Heart left ventricle (tissue), 16 donors: ENCODE measurements at places on chromosomes 13 and 19. TPM values are rescaled to one million over a fixed set of nuclear protein-coding genes. Genes with fewer than 3 reads are reported as not detected.

DNA sequence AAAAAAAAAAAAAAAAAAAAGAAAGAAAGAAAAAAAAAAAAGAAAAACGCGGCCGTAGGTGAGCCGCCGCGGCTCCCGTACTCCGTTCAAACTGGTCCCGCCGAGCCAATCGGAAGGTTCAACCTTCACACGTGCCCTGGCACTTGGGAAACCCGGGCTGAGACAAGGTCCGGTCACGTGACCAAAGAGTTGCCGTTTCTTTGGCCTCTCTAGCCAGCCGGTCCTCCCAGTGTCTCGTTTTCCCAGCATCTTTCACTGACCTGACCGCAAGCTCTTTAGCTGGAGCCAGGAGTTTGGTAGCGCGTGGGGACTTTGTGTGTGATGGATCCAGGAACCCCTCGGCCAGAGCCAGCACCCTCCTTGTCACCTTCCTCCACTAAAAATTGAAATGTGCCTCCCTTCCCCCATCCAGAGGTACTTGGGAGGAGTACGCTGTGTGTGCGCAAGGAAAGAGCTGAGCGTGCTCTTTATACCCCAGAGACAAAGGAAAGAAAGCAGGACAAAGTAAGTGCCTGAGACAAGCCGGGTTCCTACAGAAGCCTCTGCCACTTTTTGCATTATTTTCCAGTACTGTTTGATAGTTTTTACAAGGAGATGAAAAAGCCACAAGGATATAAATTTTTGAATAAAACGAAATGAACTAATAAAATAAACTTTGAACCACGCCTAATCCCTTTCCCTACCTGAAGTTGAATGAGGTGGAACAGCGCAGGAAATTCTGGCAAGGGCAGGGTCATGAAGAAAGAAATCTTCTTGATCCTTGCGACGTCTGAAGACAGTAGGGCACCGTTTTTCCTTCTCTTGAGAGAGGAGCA, 959 bp downstream of the TNPO2 start:
- H3K36me3 ChIP-seq, result no peaks in the 10 kb centered on the region
- no peaks in the 10 kb centered on the region for H3K27me3 ChIP-seq
- DNase-seq, result peak; percentile 98
- peaks cover 35% of the 10 kb centered on the region for H3K4me1 ChIP-seq
- H3K27ac ChIP-seq, result peak overlapping the region; percentile 97
- peak overlapping the region; percentile 98 for H3K4me3 ChIP-seq

DNA sequence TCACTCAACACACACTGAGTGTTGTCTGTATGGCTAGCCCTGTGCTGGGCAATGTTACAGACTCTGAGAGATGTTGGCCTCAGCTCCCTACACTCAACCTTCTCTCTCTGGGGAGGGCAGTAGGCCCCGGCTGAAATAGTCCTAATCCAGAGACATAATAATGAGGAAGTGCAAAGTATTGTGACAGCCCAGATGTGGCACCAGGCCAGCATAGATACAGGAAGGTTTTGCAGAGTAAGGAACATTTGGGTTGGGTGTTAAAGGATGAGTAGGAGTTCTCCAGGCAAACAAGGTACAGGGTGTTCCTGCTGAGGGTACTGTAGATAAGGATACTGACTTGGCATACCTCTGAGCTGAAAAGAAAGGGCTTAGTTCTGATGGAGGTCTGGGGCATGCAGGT, 2.4 kb downstream of the LIN7B start:
- no peak overlapping the region for H3K27ac ChIP-seq
- H3K4me1 ChIP-seq, result peaks cover 17% of the 10 kb centered on the region
- DNase-seq, result no peak
- H3K4me3 ChIP-seq, result no peak overlapping the region
- no peaks in the 10 kb centered on the region for H3K27me3 ChIP-seq

- H3K36me3 ChIP-seq, result no peaks in the 10 kb centered on the region
- H3K27me3 ChIP-seq, result no peaks in the 10 kb centered on the region
- no peaks in the 10 kb centered on the region for H3K4me1 ChIP-seq
- no peak overlapping the region for H3K4me3 ChIP-seq
Measured at GRCh38 chr13:41413872-41414271, 43.5 kb upstream of the RGCC start.

DNA sequence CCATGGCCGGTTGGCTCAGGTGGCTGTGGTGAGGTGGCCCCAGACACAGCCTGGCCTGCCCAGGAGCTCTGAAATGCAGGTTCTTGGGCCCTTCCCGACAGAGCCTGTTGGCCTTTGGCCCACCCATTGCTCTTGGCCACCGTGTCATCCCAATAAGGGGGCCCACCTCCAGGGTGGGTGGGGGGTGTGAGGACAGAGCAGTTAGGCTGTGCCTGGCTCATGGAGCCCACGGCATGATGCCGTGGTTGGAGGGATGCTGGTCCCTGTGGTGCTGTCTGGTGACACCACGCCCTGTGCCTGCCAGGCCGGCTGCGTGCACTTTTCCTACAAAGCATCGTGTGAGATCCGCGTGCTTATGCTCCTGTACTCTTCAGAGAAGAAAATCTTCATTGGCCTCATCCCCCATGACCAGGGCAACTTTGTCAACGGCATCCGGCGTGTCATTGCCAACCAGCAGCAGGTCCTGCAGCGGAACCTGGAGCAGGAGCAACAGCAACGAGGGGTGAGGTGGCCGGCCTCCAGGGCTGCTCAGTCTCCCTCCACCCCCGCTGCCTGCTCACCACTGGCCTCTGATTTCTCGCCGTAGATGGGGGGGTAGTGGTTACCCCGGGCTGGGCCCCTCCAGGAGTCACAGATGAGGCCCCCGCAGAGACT, 7.6 kb downstream of the PNKP start:
- no peak for DNase-seq
- H3K4me1 ChIP-seq, result no peaks in the 10 kb centered on the region
- H3K4me3 ChIP-seq, result no peak overlapping the region
- no peaks in the 10 kb centered on the region for H3K27me3 ChIP-seq
- no peak overlapping the region for H3K27ac ChIP-seq
- H3K36me3 ChIP-seq, result peaks cover 98% of the 10 kb centered on the region

DNA sequence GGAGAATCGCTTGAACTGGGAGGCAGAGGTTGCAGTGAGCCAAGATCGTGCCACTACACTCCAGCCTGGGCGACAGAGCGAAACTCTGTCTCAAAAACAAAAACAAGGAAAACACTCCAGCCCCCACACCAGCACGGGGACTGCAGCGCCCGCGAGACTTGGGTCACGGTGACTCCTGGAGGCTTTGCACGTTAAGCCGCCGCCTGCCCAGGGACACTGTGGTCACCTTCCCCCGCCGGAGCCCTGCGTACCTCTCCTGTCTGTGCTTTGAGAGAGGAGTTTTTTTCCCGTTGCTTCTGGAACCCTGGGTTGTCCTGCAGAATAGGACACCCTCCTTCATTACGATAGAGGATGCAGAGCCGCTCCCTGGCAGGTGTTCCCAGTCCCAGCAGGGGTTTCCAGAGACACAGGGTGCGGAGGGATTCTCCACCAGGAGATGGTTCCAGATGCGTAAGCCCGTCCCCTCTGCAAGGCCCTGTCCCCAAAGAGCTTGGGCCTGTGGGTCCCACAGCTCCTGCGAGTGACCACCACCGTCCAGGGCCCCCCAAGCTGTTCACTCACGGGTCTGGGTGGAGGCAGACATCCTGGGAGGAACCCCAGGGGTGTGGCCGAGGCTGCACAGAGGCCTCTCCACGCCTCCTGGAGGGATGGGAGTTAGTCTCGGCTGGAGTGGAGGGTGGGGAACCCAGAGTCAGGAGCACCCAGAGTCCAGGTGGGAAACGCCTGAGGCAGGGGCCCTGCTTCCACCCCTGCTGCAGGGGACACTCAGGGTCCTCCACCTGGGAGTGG, 42.8 kb upstream of the NDUFS7 start:
- H3K27me3 ChIP-seq, result no peaks in the 10 kb centered on the region
- no peak overlapping the region for H3K4me3 ChIP-seq
- no peaks in the 10 kb centered on the region for H3K4me1 ChIP-seq

- H3K36me3 ChIP-seq, result no peaks in the 10 kb centered on the region
- peak overlapping the region; percentile 46 for H3K27ac ChIP-seq
- H3K4me3 ChIP-seq, result peak overlapping the region; percentile 65
- H3K4me1 ChIP-seq, result peaks cover 2% of the 10 kb centered on the region
- no peaks in the 10 kb centered on the region for H3K27me3 ChIP-seq
Measured at GRCh38 chr19:53365899-53366493, 491 bp downstream of the ZNF525 start.

DNA sequence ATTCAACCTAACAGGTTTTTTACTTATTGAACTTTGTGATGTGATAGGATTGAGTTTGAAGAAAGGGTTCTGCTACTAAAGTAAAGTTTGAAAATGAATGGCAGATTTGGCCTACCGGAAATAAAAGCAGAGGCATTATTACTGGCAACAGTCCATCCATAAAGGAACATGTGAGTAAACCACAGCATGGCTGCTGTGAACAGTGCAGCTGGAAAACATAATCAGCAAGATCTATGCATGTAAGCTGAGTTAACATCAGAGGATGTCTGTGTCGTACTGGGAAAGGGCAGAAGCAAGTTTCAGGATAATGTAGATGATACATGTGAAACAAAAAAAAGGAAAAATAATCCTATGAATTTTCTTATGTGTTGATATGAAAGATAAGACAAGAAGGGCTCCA, 87.6 kb downstream of the CYSLTR2 start:
- no peaks in the 10 kb centered on the region for H3K27me3 ChIP-seq
- H3K4me1 ChIP-seq, result peaks cover 31% of the 10 kb centered on the region
- H3K36me3 ChIP-seq, result no peaks in the 10 kb centered on the region
- no peak overlapping the region for H3K4me3 ChIP-seq
- H3K27ac ChIP-seq, result no peak overlapping the region
- no peak for DNase-seq

GRCh38 chr13:80133631-80134261, 207.2 kb downstream of the SPRY2 start:
- no peaks in the 10 kb centered on the region for H3K36me3 ChIP-seq
- H3K4me1 ChIP-seq, result peaks cover 27% of the 10 kb centered on the region
- no peak for DNase-seq
- peak overlapping the region; percentile 21 for H3K4me3 ChIP-seq

GRCh38 chr13:28856287-28856686, 36.1 kb downstream of the MTUS2 start:
- H3K4me3 ChIP-seq, result no peak overlapping the region
- no peaks in the 10 kb centered on the region for H3K36me3 ChIP-seq
- H3K27me3 ChIP-seq, result no peaks in the 10 kb centered on the region
- no peaks in the 10 kb centered on the region for H3K4me1 ChIP-seq
- no peak overlapping the region for H3K27ac ChIP-seq

GRCh38 chr13:114076329-114077090, 55.9 kb downstream of the RASA3 start:
- H3K4me3 ChIP-seq, result no peak overlapping the region
- peaks cover 28% of the 10 kb centered on the region for H3K4me1 ChIP-seq
- DNase-seq, result no peak
- H3K36me3 ChIP-seq, result peaks cover 5% of the 10 kb centered on the region
- no peak overlapping the region for H3K27ac ChIP-seq

DNA sequence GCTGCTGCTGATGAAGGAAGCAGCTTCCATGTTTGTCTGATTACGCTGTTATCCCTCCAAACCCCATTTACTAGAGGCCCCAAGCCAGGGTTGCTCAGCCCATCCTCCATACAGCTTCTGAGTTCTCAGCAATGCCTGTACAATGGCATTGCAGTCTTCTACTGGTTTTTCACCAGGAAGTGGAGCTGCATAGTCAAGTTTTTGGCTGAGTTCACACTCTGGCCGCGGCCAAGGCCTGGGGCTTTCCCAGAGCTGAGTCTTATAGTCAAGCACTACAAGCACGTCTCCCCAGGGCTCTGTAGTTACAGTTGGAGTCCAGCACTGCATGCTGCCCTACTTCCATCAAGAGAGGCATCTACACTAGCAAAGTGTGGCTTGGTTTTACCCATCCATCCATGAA, 182.5 kb downstream of the POU4F1 start:
- H3K27ac ChIP-seq, result no peak overlapping the region
- H3K36me3 ChIP-seq, result no peaks in the 10 kb centered on the region
- peak; percentile 22 for DNase-seq
- no peaks in the 10 kb centered on the region for H3K4me1 ChIP-seq
- no peak overlapping the region for H3K4me3 ChIP-seq

- DNase-seq, result no peak
- H3K4me3 ChIP-seq, result no peak overlapping the region
- no peak overlapping the region for H3K27ac ChIP-seq
- H3K4me1 ChIP-seq, result no peaks in the 10 kb centered on the region
Measured at GRCh38 chr13:64371045-64371444, 2859.1 kb downstream of the PCDH9 start.

DNA sequence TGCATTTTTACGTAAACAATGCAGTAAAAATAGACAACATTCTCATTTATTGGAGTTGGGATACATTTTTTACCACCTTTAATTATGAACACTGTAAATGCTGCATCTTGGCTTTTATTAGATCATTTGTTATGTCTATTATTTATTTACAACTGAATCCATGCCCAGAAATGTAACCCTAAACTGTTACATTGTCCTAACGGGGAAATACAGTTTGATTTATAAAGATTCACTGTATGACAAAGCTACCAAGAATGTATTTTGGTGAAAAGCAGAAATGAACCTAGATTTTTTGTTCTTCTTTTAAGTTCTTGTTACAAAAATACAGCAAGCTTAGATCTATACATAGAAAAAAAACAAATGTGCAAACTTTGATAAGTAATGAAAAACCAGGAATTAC, 1.1 kb downstream of the METTL21C start:
- H3K27me3 ChIP-seq, result no peaks in the 10 kb centered on the region
- DNase-seq, result no peak
- no peak overlapping the region for H3K27ac ChIP-seq
- no peaks in the 10 kb centered on the region for H3K4me1 ChIP-seq
- H3K4me3 ChIP-seq, result no peak overlapping the region

DNA sequence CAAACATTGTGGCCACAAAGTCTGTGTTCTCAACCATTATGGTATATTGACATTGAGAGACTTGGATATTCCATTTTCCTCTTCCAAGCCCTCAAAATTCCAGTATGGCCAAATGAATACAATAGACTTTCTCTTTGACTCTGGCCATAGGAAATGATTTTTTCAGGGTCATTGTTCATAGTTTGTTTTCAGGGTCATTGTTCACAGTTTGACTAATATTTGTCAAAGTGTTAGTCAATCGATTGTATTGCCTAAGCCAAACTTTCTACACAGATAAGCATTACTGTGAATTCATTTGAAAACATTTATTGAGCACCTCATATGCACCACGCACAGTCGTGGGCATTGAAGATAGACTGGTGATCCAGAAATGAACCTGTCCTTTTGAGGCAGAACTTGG, 22.9 kb upstream of the FAM216B start:
- no peak overlapping the region for H3K27ac ChIP-seq
- no peaks in the 10 kb centered on the region for H3K36me3 ChIP-seq
- no peak overlapping the region for H3K4me3 ChIP-seq
- DNase-seq, result no peak
- no peaks in the 10 kb centered on the region for H3K27me3 ChIP-seq
- H3K4me1 ChIP-seq, result peaks cover 8% of the 10 kb centered on the region

GRCh38 chr19:47093841-47094240, 19.7 kb downstream of the ZC3H4 start:
- H3K4me1 ChIP-seq, result no peaks in the 10 kb centered on the region
- peaks cover 51% of the 10 kb centered on the region for H3K36me3 ChIP-seq
- H3K27me3 ChIP-seq, result no peaks in the 10 kb centered on the region
- no peak overlapping the region for H3K4me3 ChIP-seq

GRCh38 chr19:1523412-1524286, at the start of gene PLK5:
Gene PLK5, plus strand, starts transcription at chr19:1524077. Its CDS starts 2,920 bp downstream, at chr19:1526997.
- peaks cover 20% of the 10 kb centered on the region for H3K27me3 ChIP-seq
- peak within 1 kb of the TSS; percentile 4 for H3K4me3 ChIP-seq
- no peak for DNase-seq
- no peak within 1 kb of the TSS for H3K27ac ChIP-seq
- H3K4me1 ChIP-seq, result no peaks in the 10 kb centered on the region

Gene ZNF723
- total RNA-seq, result not detected

Gene UTP14C
- total RNA-seq, result 11.9 TPM

Gene FFAR2
- total RNA-seq, result 0.38 TPM

Gene ENOX1
- 3.7 TPM for total RNA-seq

Gene LRRC63
- total RNA-seq, result not detected

Gene MCF2L
- total RNA-seq, result 43.6 TPM
